Stimulated activated CD8-positive, alpha-beta memory T cell treated with anti-CD3 and anti-CD28 coated beads, Interleukin-7, amount 100 ng/mL, for 1 hour (primary cell): ENCODE measurements at places on chromosomes 1 and 21.

DNA sequence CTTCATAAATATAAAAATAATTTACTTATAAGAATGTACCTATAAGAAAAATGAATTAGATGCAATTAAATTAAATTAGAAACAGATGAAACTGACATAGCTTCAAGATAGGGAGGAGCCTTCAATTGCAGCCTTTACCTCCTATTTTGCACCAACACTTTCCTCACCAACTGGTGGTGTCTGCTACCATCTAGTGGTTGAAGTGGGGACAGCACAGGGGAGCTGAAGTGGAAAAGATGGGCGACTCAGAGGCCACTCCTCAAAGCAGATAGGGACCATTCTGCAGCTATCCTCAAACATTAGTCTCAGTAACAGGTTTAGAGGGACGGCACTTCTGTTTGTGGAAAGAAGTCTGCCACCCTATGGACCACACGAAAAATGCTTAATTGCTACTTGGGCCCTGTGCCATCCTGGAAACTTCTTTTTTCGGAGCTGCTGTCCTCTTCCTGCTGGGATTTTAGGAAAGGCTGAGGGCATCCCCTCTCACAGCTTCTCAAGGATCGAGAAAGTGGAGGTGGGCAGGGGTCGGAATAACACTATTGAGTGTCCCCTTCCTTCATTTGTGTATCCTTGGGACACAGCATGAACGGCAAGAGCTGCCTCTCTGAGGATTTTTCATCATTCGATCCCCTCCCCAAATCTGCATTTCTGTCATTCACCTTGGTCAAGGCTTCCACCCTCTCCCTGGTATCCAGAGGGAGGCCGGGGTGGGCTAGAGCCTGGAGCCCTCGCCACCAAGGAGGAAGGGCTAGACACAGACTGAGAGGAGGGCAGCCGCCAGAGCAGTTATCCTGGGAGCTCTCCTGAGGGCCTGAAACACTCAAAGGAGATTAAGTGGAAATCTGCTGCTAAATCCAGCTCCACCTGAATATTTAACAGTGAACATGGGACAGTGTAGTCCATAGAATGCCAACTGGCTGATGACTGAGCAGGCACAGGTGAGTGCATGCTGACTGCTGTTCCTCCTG, 9.6 kb downstream of the PROK1 start:
- DNase-seq = peak; percentile 69

DNA sequence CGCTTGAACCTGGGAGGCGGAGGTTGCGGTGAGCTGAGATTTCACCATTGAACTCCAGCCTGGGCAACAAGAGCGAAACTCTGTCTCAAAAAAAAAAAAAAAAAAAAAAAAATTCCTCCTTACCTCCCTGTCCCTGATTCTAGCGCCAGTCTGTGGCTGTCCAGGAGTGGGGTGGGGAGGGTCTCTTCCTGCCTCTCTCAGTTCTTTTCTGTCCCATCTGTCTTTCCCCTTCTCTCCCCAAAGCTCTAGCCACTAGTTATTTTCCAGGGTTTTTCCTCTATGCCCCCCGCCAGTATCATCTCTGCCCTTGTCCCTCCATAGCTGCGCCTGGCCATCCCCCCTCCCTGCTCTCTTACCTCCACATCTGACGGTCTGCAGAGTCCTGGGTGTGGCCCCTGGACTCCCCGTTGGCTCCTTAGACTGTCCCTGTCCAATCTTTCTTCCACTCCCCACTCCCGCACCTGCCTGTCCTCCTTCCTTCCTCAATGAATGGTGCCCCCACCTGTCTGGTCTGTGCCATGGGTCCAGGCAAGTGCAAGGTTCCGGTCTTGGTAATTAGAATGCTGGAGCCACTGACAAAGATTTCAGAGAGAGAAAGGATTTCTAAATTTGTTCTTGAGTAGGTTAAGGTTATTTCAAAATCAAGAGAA, 1.6 kb upstream of the TMEM63A start:
- DNase-seq = no peak

DNA sequence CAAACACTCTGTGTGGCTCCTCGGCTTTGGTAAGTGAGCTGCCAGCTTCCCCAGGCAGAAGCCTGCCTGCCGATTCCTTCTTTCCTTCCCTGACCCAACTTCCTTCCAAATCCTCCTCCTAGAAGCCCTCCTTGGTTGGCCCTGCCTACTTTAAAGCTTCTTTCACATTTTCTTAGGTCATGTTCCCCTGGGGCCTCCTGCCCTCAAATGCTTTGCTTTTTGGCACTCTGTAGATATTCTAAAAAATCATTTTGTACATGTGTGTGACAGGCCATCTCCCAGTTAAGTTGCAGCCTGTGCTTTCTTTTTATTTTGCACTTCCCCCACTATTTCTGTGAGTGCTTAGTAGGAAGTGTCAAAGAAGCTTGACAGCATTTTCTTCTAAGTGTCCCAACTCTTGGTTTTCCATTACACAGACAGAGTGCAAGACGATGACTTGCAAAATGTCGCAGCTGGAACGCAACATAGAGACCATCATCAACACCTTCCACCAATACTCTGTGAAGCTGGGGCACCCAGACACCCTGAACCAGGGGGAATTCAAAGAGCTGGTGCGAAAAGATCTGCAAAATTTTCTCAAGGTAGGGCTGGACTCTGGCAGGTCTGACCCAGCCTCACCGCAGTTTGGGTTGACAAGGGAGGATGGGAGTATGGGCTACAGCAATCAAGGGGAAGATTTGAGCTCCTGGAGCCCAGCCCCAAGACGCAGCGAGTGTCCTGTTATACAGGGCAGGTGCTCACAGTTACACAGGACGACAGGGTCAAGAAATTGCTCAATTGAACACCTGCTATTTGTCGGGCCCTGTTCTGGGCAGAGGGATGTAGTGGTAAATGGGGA, at the start of gene S100A9:
Gene S100A9, plus strand, starts transcription at position 2 of the 838 bp plus-strand sequence. Its CDS starts 430 bp downstream, at position 432.
- no peak for DNase-seq

GRCh38 chr21:14629461-14629860, 83.3 kb upstream of the SAMSN1 start:
- DNase-seq = no peak

DNA sequence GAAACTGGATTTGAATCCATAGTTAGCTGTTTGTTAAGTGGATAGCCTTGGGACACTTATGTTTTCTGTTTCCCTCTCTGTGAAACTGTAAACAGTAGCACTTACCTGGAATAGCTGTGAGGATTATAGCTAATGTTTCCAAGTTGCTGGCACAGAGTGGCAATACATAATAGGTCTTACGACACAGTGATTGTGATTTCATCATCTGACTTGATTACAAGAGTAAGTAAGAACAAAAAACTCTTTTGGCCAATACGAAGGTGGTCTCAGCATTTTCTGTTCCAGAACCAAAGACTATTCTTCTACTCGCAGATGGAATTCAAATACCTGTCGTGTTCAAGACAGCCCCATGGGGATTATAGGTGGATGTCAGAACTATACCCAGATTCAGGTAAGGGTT, 2.1 kb downstream of the C8B start:
- DNase-seq = no peak

- DNase-seq = no peak
Observed at GRCh38 chr1:212774584-212774983, 17.0 kb downstream of the NSL1 start.

DNA sequence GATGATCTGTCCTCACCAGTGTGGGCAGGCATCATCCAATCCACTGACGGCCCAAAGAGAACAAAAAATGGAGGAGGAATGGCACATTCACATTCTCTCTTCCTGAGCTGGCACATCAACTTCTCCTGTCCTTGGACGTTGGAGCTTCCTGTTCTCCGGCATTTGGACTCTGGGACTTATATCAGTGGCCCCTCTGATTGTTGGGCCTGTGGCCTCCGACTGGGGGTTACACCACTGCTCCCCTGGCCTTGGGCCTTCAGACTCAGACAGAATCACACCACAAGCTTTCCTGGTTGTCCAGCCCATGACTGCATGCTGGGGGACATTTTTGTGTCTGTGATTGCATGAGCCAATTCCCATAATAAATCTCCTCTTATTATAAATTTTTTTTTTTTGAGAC, 20.1 kb downstream of the IFNLR1 start:
- no peak for DNase-seq

- no peak for DNase-seq
Observed at GRCh38 chr1:157137408-157138219, 581 bp downstream of the ETV3 start.

GRCh38 chr1:179129702-179130473, 48.0 kb downstream of the TOR3A start:
- DNase-seq = no peak

DNA sequence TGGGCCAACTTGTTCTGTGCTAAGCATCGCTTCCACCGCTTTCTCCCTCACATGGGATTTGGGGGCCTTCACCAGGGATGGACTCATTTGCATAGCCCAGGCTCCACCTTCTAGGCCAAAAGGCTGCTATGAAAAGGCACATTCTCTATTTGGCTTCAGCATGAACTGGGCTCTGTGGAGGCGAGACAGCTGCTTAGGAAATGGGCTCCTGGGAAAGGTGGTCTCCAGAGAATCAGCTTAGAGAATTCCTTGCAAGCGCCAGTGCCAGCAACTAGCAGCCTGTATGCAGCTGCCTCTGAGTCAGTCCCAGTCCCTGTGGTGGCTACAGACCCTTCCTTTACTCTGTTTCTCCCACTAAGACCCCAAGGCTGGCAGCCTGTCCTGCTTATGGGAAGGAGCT, 214.5 kb downstream of the HIVEP3 start:
- no peak for DNase-seq

DNA sequence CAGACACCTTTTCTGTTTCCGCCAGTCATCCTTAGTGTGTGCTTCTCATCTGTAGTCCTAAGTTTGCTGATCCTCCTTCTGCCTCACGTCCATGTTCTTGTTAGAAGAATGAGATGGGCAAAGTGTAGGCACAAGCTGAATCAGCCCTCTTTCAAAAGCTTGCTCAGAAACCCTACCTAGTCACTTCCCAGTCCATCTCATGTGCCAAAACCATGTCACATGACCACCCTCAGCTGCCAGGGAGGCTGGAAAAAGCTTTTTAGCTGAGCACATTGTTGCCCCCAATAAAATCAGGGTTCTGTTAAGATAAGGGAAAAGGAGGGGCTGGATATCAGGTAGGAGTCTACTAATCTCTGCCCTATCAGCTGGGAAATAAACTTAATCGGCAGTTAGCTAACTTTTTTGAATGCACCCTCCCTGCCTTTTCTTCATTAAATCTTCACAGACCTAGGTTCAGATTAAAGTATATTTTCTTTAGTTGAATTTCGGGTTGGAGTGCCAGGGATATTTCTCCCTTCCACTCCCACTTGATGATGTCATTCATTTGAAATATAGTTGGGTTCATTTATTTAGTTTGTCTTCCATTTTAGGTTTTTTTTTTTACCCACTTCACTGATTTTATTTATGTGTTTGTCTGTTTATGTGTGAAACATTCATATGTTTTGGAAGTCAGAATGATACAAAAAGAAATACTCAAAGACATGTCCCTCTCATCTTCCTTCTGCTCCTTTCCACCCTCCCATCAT, 129.2 kb downstream of the ROR1 start:
- DNase-seq = no peak

GRCh38 chr1:26284597-26285347, 4.9 kb downstream of the SH3BGRL3 start:
- peak; percentile 84 for DNase-seq

DNA sequence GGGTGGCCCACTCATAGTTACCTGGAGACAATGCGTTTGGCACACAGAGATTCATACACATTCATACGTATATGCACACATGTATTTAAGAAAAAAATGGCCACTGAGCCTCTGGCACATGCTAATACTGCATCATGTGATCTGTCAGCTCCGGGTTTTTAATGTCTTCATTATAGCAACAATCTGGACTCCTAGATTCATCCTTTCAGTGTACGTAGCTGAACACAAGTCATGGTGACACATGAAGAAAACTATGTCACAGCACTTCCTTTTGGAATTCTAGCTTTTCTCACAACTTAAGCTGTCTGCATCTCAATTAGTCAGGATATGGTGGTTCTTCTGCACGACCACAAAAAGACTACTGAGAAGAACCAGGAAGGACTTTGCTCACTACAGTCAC, 24.7 kb downstream of the HSF2BP start:
- no peak for DNase-seq

DNA sequence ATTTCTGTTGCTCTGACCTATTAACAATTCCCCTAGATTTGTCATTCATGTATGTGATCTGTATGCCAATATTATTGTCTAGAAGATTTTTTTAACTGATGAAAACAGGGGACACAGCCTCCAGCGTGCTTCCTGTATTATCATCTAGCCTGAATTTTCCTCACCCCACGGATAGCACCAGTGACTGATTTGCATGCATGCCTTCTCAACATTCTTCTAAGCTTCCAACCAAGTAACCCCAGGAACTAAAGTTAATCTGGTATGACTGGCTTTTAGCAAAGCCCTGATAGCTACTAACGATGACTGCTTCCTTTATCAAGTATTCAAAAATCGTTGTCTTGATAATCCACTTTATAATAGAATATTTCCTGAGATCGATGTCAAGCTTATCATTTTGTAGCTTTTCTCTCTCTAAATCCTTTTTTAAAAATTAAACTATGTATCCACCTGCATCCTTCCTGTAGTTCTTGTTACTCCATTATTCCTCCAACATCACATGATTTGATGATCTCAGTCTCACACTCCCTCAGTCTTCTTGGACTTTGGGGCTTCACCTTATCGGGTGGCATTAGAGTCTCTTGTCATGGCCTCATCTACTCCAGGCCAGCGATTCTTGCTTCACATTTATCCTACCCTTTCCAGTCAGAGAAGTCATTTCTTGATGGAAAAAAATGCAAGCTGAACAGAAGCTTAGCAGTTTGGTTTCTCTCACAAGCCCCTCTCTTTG, 19.0 kb downstream of the BCAR3 start:
- DNase-seq = no peak

- no peak for DNase-seq
Observed at GRCh38 chr1:41900603-41901444, 17.9 kb downstream of the HIVEP3 start.

DNA sequence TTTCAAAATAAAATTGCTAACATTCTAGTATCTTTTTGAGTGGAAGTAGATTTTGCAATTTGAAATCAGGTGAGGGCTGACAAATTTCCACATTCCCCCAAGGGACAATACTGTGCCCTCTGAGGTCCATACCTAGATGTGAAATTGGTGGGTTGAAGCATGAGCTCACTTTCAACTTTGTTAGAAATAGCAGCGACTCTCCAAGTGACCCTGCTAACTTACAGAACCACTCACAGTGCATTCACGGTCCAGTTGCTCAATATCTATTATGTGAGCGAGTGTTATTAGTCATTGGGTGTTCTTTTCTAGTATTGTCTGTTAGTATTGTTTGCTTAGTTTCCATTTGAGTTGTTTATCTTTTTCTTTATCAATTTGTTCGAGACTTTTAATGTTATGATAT, 53.6 kb upstream of the ASB17 start:
- no peak for DNase-seq

GRCh38 chr21:42413093-42413492, 9.4 kb downstream of the UBASH3A start:
- DNase-seq = no peak

GRCh38 chr1:234538930-234539649, 60.1 kb upstream of the TARBP1 start:
- no peak for DNase-seq

DNA sequence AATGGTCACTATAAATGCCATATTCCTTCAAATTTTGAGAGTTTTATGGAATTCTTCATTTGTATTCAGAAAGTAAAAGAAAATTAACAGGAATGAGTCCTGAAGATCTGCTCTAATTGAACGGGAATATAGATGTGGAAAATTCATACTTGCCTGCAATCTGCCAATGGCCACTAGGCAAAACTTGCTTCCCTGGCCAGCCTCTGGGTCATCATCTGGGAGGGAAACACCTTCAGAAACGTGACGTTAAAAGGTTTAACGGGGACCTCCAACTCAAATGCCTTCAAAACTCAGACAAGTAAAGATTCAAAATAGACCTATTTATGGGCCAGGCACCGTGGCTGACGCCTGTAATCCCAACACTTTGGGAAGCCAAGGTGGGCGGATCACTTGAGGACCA, 21.7 kb upstream of the CTSK start:
- DNase-seq = no peak

GRCh38 chr1:178938959-178939317, 68.1 kb upstream of the ANGPTL1 start:
- DNase-seq = no peak
